ENCODE measurements at places on chromosomes 4 and X.

- no peak for DNase-seq
Measured at GRCh38 chr4:41587286-41587685, 49.3 kb downstream of the LIMCH1 start.

DNA sequence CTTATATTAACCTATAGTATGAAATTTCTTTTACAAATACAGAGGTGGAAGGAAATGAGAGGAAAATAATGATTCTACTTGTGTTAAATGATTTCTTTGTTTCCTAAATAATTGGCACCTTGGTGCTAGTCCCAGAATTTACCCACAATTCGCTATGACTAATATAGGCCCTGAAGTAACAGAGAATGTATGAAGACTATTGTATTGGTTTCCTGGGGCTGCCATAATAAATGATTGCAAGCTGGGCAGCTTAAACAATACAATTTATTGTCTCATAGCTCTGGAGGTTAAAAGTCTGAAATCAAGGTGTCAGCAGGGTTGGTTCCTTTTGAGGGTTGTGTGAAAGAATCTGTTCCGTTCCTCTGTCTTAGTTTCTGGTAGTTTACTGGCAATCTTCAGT is 74.8 kb upstream of the GPRIN3 start:
- DNase-seq, result no peak

- DNase-seq, result peak; percentile 54
Measured at GRCh38 chr4:20431543-20431951, 179.8 kb downstream of the SLIT2 start.

DNA sequence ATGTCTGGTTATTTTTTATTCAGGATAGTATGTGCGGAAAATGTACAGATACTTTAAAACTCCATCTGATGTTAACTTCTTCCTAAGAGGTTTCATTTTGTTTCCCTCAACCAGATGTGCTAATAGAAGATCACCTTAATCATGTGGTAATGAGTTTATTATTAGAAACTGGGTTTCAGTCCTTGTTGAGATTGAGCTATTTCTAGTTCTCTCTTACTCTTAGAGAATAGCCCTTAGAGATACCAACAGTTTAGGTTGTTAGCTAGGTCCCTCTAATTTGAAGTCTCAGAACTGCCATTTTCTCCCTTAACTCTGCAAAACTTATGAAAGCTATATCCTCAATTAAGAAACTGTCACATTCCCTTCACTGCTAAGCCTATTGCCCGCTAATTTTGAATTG is 13.0 kb downstream of the FAM47A start:
- DNase-seq, result no peak

GRCh38 chr4:147340591-147341120 is 140.2 kb upstream of the EDNRA start:
- DNase-seq, result peak; percentile 7
